ENCODE measurements at places on chromosomes 1 and 21. TPM values are rescaled to one million over a fixed set of nuclear protein-coding genes. Genes with fewer than 3 reads are reported as not detected.

KCNH1 gene
- total RNA-seq, result not detected

GRCh38 chr1:241411776-241412338, 54.9 kb upstream of the RGS7 start:
- H3K27me3 ChIP-seq, result no peaks in the 10 kb centered on the region

GRCh38 chr1:192763243-192763642, 45.6 kb upstream of the RGS2 start:
- H3K4me3 ChIP-seq, result no peak overlapping the region
- no peaks in the 10 kb centered on the region for H3K27me3 ChIP-seq
- no peaks in the 10 kb centered on the region for H3K36me3 ChIP-seq

GRCh38 chr1:25651036-25651640, 34.5 kb downstream of the MAN1C1 start:
- H3K36me3 ChIP-seq, result no peaks in the 10 kb centered on the region
- peaks cover 49% of the 10 kb centered on the region for H3K27me3 ChIP-seq
- H3K4me3 ChIP-seq, result no peak overlapping the region

- no peak overlapping the region for H3K4me3 ChIP-seq
- H3K36me3 ChIP-seq, result no peaks in the 10 kb centered on the region
- no peak for DNase-seq
- H3K27ac ChIP-seq, result no peak overlapping the region
Observed at GRCh38 chr1:210689826-210690225, 361.1 kb downstream of the HHAT start.

Data from Calu3 (cell line).